ENCODE measurements at places on chromosomes 5 and 9. TPM values are rescaled to one million over a fixed set of nuclear protein-coding genes. Genes with fewer than 3 reads are reported as not detected.

The CORO2A gene
- total RNA-seq, result 2.2 TPM

The HINT1 gene
- total RNA-seq, result 181 TPM

The PCDHGA7 gene
- total RNA-seq, result 3.3 TPM

The PTPRD gene
- 0.18 TPM for total RNA-seq

- peaks cover 5% of the 10 kb centered on the region for H3K4me1 ChIP-seq
- peak overlapping the region; percentile 55 for H3K27ac ChIP-seq
- H3K27me3 ChIP-seq, result peaks cover 3% of the 10 kb centered on the region
- H3K36me3 ChIP-seq, result no peaks in the 10 kb centered on the region
These were observed 226.9 kb downstream of the SMARCA2 start for GRCh38 chr9:2241836-2242741.

GRCh38 chr5:142056816-142057696 is 44.2 kb upstream of the GNPDA1 start:
- no peaks in the 10 kb centered on the region for H3K27me3 ChIP-seq
- H3K4me1 ChIP-seq, result no peaks in the 10 kb centered on the region
- no peak overlapping the region for H3K27ac ChIP-seq
- no peak overlapping the region for H3K4me3 ChIP-seq
- no peaks in the 10 kb centered on the region for H3K36me3 ChIP-seq

- DNase-seq, result no peak
- no peaks in the 10 kb centered on the region for H3K4me1 ChIP-seq
These were observed 129.5 kb downstream of the RNF180 start for GRCh38 chr5:64295101-64295500.

GRCh38 chr9:18608371-18608770 is 134.4 kb downstream of the ADAMTSL1 start:
- no peaks in the 10 kb centered on the region for H3K36me3 ChIP-seq
- H3K4me1 ChIP-seq, result peaks cover 4% of the 10 kb centered on the region
- H3K4me3 ChIP-seq, result no peak overlapping the region
- H3K27ac ChIP-seq, result no peak overlapping the region

- H3K36me3 ChIP-seq, result no peaks in the 10 kb centered on the region
- DNase-seq, result no peak
- peaks cover 40% of the 10 kb centered on the region for H3K27me3 ChIP-seq
- H3K4me1 ChIP-seq, result no peaks in the 10 kb centered on the region
- H3K4me3 ChIP-seq, result no peak overlapping the region
- no peak overlapping the region for H3K27ac ChIP-seq
These were observed 46.8 kb upstream of the CLPTM1L start for GRCh38 chr5:1391691-1392090.

Data from IMR-90 (cell line).